Hematopoietic multipotent progenitor cell treated with erythropoietin and hydrocortisone succinate and interleukin-3 and kit ligand, for 17 days (in vitro differentiated cells): ENCODE measurements at places on chromosomes 13 and 19.

DNA sequence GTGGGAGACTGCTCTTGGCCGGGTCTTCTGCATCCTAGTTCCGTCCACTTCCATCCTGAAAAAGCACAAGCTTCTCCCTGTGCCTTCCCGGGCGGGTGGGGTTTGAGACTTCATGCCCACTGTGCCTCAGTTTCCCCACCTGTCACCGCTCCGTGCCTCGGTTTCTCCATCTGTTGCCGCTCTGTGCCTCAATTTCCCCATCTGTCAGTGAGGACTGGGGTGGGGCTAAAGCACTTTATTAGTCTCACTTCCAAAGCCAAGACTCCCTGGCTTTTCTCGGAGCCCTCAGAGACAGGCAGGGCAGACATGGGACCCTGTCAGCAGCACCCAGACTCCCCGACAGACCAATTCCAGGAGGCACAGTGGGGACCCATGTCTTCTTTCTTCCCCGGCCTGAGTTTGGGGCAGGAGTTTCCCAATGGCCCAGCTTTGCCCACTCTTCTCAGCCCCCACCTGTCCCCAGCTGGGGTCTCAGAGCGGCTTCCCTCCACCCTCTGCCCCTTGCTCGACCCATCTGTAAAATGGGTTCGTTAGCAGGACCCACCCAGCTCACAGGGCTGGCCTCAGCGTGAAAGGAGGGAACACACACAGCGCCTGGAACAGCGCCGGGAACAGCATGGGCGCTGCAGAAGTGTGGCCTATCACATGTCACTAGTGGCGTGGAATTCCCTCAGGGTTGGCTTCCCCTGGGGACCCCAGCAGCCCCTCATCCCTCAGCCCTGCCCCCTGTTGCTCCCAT lies 4.6 kb upstream of the PEAK3 start:
- DNase-seq = no peak

DNA sequence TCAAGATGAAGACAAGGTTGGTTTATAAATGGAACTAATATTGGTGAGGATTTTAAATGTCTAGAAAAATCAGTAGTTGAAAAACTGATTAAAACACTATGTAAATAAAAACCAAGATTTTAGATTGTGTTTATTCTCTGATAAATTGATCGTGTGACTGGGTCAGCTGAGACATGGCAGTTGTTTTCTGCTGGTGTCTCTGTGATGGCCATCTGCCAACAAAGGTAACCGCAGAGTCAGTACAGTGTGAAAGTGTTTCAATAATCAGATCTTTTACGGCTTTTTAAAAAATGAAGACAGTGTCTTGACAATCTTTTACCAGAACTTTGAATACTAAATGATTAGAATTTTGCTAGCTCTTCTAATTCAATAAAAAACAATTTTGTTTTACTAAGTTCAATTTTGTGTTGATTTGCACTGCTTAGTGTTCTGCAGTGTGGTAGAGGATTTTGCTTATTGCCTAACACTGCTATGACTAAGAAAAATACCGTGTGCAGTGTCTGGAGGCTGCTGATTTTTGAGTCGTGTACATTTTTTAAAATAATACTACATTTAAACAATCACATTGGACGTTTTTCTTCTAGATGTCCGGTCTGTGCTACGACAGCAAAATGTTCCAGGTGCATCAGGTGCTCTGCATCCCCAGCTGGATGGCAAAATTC lies 32.7 kb upstream of the GPR183 start:
- DNase-seq = no peak

DNA sequence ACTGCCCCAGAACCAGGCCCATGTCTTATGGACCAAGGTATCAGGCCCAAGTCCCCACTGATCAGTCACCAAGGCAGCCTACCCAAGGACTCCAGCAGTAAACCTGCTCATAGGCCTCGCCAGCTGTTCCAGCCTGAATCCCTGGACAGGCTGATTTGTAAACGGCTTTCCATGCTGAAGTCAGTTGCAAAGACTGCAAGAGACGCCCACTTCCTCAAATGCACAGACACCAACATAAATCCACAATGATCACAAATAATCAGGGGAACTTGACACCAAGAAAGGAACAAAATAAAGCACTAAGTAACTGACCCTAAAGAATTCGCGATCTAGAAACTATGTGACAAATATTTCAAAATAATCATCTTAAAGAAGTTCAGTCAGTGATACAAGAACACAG lies 75.2 kb downstream of the RXFP2 start:
- DNase-seq = no peak

- DNase-seq = no peak
Observed at GRCh38 chr13:44347301-44347700, 26.3 kb upstream of the SERP2 start.

DNA sequence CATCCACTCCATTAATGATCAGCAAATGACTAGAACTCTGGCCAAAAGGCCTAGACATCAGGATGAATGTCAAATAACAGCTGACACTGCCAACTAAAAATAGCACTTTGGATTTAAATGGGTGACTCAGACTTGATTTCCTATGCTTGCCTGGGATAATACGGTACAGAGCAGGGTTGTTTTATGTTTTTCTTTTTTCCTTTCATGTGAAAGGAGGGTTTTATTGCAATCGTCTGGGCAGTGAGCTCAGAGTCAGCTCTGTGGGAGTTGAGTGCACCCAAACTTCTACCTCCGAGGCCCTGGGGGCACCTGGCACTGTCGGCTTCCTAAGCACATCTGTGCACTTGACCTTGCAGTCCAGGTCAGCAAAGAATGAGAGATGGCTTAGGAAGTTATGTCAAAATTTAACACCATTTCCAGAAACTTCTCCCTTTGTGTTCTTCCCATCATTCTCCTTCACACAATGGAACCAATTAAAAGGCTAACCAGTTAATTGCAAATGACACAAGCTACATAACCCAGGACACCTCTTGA lies 134.1 kb downstream of the LACC1 start:
- DNase-seq = no peak

DNA sequence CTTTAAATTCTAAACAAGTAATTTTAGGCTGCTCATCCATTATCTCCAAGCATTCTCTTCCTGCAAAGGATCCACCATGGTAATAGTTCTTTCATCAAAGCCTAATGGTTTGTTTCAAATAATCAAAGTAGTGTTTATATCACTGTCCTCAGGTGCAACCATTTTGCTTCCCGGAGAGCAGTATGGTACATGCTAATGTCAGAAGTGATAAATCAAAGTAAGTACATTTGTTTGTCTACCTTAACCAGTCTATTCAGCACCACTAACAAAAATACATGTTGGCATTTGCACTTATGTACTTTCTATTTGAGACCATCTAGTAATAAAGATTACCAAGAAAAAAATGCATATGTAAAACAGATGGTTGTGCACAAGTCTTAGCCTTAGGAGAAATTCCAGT lies 37.5 kb downstream of the DACH1 start:
- DNase-seq = no peak

GRCh38 chr13:32117701-32118100 lies 86.1 kb downstream of the FRY start:
- no peak for DNase-seq

DNA sequence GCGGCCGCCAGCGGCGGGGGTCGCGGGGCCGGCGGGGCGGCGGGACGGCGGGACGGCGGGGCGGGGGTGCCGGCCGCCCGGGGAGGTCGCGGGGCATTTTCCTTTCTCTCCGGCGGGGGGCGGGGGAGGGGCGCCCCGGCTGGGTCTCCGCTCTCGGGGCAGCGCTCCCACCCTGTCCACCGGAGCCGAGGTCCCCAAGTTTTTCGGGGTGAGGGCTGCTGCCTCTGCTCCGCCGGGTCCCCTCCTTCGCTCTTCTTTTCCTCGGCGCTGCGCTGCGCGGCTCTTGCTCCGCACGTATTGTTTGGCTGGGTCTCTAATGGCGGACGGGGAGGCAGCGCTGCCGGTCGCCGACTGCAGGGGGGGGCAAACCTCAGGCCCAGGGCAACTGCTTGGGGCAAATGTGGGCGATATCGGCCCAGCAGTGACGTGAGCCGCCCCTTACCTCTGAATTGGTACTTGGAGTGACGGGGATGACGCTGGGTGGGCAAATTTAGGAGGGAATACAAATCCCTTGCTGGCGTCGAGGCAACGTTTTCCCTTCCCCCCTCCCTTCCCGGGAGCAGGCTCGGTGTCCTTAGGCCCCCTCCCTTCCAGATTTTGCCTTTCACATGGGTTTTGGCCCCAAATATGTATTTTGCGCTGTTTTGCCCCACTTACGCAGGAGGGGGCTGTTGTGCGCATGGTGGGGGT lies 759 bp downstream of the ZMYM2 start:
- DNase-seq = peak; percentile 71

- peak; percentile 61 for DNase-seq
Observed at GRCh38 chr19:10603084-10603872, 16.2 kb upstream of the AP1M2 start.

DNA sequence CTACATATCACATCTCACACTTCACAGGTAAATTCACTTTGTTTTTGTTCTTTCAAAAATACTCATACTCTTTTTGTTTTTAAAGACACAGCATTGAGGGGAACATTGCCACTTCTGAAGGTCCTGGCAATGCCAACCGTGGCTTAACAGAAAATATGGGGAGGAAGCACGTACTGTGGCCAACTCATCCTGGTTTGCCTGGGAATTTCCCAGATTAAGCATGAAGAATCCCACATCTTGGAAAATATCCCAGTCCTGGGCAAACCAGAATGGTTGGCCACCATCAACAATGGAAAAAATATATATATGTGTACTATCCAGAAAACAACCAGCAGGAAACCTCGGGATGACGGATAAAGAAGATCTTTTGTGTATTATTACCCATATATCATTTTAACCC lies 1032.2 kb upstream of the SLC10A2 start:
- DNase-seq = no peak

- no peak for DNase-seq
Observed at GRCh38 chr13:26861941-26862340, 101.4 kb upstream of the GPR12 start.

DNA sequence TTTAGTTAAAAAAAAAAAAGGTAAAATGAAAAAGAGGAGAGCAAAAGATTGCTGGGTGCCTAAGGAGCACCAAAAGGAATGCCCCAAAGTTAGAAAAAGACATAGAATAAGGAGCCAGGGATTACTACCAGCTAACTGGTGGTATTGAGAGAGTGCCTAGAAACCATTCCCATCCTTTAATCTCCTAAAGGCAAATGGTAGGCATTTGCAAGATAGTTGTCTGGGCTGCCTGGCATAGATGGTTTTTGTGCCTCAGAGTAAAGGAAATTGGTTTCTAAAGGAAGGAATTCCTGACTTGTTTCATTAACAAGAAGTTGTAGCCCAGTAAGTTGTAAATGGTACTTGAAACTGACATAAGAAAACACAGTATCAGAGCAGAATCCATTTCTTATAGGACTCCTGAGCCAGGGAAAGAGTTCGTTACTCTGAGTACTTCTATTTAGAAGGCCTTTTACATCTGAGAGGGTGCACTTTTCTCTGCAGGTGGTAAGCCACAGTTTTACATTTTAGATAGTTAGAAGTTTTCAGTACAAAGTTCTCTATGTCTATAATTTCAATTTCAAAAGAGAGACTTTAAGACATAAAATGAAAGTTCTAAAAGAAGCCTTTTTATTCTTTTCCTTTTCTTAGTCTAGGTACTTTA lies 92.6 kb downstream of the OLFM4 start:
- no peak for DNase-seq

DNA sequence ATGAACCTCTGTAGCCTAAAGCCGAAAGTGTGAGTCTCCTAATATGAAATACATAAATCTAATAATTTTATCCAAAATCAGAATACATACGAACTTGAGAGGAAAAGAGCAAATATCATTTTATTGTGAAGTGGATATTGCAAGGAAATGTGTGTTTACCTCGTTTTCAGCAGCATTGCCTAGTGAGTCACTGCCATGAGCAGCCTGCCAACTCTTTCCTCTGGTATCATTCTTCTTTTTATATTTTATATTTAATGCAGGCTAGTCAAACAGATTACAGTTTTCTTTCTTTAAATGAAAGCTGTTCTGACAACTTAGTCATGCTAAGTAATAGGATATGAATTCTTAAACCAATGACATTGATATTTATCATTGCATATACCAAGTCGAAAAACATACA lies 44.2 kb downstream of the EDNRB start:
- no peak for DNase-seq

DNA sequence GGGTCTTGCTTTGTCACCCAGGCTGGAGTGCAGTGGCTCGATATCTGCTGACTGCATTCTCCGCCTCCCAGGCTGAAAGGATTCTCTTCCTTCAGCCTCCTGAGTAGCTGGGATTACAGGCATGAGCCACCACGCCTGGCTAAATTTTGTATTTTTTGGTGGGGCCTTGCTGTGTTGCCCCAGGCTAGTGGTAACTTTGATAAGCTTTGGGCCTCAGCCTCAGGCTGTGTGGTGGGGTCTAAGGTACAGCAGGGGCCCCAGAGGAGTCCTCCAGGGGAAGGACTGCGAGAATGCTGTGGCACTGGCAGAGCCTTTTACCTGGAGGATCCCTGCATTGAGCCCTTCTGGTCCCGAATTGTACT lies 7.2 kb downstream of the DOT1L start:
- no peak for DNase-seq

- no peak for DNase-seq
Observed at GRCh38 chr19:4012092-4012974, 4.8 kb downstream of the PIAS4 start.

- no peak for DNase-seq
Observed at GRCh38 chr13:32354040-32354439, 38.7 kb downstream of the BRCA2 start.

DNA sequence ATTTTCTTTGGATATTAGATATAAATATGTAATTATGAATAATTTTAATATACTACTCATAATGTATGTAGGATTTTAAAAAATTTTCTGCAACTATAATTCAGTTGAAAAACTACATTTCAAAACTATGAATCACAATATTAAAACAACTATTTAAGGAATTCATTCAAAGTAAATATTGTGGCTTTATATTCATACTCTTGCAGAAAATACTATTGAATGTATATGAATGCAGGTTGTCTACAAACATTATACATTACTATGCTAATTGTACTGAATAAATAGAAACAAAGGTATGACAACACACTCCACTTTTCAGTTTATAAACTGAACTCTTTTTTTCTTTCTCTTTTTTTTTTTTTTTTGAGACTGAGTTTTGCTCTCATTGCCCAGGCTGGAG lies 14.2 kb downstream of the ZNF91 start:
- no peak for DNase-seq

- DNase-seq = no peak
Observed at GRCh38 chr13:91660076-91660415, 261.6 kb downstream of the GPC5 start.

DNA sequence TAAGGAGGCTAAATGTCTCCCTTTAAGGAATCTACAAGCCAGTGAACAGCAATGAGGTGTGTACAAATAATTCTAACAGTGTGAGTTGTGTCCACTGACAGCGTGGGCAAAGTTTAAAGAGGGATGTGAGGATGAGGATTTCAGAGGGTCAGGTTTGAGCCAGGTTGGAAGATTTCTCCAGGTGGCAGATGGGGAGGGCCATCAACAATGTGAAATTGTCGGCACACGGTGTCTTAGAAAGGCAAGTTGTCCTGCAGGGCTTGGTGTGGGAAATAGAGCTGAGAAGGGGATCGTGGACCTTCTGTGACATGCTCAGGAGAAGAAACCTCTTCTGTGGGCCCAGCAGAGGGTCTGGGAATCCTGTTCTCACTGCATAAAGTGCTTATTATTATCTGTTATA lies 52.1 kb downstream of the ATP8A2 start:
- no peak for DNase-seq
